ENCODE measurements at places on chromosomes 6 and 20. TPM values are rescaled to one million over a fixed set of nuclear protein-coding genes. Genes with fewer than 3 reads are reported as not detected.

The TRAPPC3L gene
- total RNA-seq = not detected

- no peak for DNase-seq
Measured at GRCh38 chr6:15305496-15305895, 59.6 kb downstream of the JARID2 start.

- DNase-seq = no peak
Measured at GRCh38 chr6:28758046-28758817, 165.6 kb downstream of the TRIM27 start.

DNA sequence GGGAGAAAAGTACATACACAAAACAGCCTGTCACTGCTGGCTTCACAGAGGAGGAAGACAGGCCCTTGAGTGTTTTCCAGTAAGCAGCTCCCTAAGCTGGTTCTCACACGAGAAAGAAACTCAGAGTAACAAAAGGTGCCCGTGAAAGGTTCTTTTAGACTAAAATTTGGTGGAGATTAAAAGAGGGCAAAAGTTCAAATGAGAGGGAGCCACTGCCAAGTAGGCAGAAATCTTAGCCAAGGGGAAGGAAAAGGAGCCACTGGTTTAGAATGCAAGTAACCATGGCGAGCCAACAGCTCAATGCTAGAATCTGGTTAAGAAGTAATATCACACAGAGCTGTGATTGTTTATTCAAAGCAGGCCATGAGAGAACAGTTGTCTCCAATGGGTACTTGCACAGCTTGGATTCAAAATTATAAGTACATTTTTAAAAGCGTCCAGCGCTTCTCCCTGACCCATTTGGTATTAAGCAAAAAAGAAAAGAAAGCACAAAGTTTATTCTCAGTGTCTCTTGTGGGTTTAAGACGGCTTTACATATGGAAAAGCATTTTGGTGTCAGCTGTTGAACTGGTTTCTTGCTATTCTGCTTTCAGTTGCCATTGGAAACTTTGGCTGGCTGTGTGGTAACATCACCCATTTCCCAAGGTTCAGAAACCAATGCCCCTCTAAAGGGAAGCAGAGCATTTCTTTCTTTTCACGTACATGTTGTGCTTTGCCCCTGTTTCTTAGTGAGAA, 648.5 kb downstream of the RNF144B start:
- DNase-seq = no peak

DNA sequence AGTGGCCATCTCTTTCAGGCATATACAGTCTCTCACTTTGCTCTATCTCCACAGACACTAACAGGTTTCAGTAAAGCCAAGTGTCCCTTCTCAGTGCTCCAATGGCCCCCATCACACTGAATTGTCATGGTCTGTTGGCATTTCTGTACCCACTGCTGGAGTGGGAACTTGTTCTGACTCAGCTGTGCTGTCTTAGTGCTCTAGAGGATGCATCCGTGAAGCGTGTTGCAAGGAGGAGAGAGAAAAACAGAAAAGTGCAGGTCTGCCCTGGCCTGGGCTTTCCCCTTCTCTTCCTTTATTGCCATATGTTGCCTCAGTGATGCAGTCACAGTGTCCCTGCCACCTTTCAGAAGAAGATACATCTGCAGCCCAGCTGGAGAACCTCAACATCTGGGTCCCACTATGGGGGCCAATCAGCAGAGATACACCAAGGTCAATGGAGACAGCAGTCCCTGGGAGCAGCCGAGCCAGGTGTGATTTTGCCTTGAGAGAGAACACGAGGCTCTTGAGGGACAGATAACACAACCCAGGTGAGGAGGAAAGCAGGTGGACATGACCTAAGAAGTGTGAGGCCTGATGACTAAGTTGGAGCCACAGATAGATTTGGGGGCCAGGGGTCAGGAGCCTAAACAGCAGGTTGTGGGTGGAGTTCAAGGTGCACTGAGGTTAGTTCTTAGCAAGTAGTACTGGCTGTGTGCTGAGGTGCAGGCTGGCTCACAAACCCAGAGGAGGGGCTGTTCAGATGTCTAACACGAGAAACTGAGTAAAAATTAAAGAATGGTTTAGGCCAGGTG, 5.6 kb upstream of the PLCG1 start:
- no peak for DNase-seq

The SLC29A1 gene
- total RNA-seq = 22.5 TPM

The HMGN4 gene
- 83.1 TPM for total RNA-seq

The EYA4 gene
- not detected for total RNA-seq

DNA sequence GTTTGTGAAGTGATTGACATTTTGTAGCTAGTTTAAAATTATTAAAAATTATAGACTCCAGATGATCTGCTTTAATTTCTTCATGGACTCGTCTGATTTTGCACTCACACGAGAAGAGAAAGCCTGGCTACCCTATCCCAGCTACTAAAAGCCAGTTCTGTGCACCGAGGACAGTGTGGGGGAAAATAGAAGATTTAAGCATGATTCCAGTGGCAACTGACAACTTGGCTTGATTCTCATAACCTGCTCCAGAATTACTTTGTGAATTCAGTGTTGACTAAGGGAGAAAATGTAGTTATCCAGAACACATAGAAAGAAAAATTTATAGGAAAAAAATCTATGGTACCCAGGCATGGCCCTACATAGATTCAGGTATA, 88.7 kb downstream of the SNAP25 start:
- DNase-seq = no peak

The CAP2 gene
- total RNA-seq = not detected

GRCh38 chr20:64110411-64111068, 3.2 kb upstream of the NPBWR2 start:
- DNase-seq = no peak

- no peak for DNase-seq
Measured at GRCh38 chr6:28553986-28554881, 28.6 kb downstream of the GPX5 start.

The WDR46 gene
- 58.0 TPM for total RNA-seq

DNA sequence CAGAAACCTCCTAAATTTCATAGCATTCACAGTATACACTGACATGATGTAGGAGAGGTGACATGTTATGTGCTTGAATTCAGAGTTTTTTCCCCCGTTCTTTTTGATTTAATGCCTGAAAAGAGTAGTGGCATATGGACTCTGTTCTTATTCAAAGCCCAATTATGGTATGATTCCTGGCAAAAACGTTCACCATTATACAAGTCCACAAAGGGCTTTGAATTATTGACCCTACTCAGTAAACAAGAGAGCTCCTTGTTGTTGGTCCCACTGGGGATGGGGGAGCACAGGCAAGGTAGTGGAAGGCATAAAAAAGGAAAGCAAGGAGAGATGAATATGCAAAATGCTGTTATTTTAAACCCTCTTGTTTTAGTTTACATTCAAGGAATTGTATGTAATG, 136.0 kb upstream of the AHI1 start:
- no peak for DNase-seq

GRCh38 chr6:113248532-113248931, 608.6 kb upstream of the MARCKS start:
- DNase-seq = no peak

The ETV7 gene
- 8.7 TPM for total RNA-seq

The TPD52L1 gene
- total RNA-seq = not detected

The OR2H1 gene
- total RNA-seq = not detected

The OR14J1 gene
- not detected for total RNA-seq

The SRMS gene
- not detected for total RNA-seq

DNA sequence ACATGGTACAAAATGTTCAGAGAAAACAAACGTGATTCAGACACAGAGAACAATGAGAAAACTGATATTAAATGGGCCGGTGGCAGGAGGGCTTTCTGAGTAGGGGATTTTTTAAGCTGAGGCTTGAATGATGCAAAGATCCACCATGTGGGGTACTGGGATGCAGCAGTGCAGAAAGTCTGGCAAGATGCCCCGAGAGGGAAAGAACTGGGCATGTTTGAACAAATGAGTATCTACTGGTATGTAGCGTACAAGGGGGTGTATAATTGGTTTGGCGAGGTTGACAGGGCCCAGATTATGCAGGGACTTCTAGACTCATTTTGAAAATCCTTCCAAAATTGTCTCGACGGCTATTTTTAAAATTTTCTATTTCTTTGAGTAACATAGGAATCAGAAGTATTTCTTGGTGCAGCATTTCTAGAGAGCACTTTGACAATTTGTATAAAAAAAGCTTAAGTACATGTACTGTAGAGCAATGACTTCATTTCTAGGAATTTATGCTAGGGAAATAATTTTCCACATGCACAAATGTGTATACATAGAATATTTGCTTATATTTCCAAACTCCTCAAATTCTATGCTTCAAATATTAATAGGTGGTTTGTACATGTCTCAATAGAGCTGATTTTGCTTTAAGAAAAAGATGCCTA, 119.6 kb upstream of the DOK5 start:
- no peak for DNase-seq

DNA sequence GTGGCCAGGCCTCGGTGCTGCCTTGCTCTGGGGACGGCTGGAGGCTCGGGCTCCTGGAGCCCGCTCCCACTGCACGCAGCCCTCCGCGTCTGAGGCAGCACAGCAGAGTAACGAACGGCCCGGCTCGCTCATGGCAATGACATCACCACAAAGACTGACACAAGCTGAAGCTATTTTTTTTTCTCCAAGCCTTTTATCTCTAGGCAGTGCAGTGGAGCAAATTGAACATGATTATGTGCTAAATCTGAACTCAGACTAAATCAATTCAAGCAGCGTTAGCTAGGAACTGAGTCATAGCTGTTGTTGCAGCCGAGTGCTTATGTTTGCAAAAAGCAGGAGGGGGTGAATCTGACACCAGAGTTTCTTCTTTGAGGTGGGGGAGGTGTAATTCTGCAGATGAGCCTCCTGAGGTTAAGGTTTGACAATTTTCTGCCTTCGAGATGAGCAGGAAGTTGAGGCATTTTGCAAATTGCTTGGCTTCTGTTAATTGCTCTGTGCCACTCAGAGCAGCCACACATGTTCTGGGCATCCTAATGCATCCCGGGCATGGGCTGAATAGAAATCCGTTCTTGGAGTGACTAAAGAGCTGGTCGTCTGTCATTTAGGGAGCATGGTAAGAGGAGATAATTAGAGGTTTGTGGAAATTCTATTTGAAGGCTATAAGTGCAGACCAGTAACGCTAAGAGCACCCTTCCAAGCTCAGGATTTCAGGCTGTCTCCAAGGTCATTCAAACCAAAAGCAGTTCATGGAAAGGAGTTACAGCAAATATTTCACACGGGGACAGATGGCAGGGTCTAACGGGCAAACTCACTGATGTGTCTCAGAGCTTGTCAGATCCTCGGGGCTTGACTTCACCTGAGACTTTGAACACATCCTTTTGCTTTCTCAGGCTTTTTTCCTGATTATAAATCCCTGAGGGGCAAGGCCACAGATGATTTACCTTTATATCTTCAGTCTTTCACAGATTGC, 155.1 kb upstream of the ENPP5 start:
- DNase-seq = no peak

DNA sequence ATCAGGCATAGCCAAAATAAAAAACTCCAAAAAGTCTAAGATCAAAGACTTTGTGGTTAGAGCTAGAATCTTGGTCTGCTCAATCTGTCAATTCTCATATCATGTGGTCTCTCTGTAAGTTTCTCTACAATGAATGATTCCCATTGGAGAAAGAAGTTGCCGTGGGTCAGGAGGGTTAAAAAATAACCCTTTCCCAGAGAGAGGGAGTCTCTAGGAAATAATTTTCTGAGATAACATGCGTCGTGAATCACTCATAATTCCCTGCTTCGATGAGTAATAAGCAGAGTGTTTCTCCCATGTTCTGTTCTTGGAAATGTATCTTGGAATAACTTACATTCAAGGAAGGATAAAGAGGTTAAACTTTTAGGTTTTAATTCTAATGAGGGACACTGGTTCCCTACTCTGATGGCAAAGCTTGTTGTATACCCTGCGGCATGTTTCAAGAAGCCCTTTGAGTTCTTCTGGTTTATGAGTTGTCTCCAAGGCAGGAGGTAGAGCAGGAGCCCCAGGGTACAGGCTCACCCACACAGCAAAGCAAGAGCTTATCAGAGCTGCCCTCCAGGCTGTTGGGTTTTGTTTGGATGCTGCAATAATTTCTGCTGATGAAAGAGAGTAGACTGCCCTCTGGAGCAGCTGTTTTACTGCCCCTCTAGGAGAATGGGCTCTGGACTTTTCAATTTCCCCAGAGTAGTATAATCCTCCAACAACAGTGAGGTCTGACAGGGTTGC, 599.1 kb downstream of the QKI start:
- DNase-seq = no peak

GRCh38 chr6:9458424-9458823, 956.5 kb downstream of the TFAP2A start:
- DNase-seq = no peak

DNA sequence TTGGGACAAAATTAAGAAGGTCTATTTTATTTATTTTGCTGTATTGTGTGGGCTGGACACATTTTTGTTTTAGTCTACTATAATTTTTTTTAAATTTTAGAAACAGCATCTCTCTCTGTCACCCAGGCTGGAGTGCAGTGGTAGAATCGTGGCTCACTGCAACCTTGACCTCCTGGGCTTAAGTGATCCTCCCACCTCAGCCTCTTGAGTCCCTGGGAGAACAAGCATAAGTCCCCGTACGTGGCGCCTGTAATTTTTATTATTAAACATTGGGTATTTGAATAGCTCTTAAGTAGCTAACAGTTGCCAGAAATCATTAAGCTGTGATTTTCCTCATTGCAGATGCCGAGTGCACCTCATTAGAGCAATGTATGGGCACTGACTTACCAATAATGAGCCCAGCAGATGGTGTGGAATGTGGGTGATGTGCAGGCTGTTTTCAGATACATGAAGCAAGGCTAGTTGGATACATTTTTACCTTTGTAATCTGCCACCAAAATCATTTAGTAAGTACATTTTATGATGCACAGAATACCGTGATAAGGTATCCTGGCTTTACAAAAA, 10.3 kb upstream of the MAS1 start:
- DNase-seq = no peak

DNA sequence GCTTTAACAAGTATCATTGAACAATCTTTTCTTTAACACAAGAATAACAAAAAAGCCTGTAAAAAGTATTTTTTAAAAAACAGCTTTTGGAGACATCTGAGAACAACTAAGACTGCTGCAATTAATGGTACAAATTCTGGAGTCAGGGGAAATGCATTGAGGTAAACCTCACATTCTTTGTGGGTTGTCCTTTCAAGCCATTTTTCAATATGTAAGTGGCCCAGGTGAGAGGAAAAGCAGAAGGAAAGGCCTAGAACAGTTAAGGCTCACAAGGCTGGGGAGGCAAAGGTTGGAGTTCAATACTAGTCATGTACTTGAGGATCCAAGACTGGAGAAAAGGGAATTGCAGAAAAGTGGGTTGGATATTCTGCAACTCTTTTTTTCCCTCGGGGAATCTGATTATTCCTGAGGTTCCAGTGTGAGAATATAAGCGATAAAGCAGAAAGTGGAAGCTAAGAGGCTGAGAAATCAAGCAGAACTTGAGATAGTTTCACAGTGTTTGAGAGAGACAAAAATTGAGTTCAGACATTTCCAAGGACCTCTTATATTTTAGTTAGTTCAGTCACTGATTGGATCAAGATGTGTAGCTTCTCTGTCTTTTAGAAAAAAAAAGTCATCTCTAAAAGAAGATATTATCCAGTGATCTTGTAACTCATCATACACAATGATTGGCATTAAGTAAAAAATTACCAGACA, 25.0 kb upstream of the TXLNB start:
- no peak for DNase-seq

- DNase-seq = no peak
Measured at GRCh38 chr20:36541227-36541767, at the start of gene MYL9. Gene MYL9, plus strand, starts transcription at chr20:36541519. Its CDS starts 3,366 bp downstream, at chr20:36544885.

The THBD gene
- 0.22 TPM for total RNA-seq

The BPIFA3 gene
- not detected for total RNA-seq

GRCh38 chr6:151096255-151096612, 143.5 kb upstream of the AKAP12 start:
- no peak for DNase-seq

The BCAS1 gene
- not detected for total RNA-seq

- DNase-seq = no peak
Measured at GRCh38 chr6:25548451-25548850, 103.6 kb upstream of the SCGN start.

Measured in activated naive CD8-positive, alpha-beta T cell treated with anti-CD3 and anti-CD28 coated beads, Interleukin-2, amount 10 ng/mL, durations not matched to agents 7 days and 5 days (primary cell).